ENCODE measurements at places on chromosomes 6 and 20.

GRCh38 chr6:169556758-169557548 lies 144.9 kb downstream of the WDR27 start:
- no peak for DNase-seq

DNA sequence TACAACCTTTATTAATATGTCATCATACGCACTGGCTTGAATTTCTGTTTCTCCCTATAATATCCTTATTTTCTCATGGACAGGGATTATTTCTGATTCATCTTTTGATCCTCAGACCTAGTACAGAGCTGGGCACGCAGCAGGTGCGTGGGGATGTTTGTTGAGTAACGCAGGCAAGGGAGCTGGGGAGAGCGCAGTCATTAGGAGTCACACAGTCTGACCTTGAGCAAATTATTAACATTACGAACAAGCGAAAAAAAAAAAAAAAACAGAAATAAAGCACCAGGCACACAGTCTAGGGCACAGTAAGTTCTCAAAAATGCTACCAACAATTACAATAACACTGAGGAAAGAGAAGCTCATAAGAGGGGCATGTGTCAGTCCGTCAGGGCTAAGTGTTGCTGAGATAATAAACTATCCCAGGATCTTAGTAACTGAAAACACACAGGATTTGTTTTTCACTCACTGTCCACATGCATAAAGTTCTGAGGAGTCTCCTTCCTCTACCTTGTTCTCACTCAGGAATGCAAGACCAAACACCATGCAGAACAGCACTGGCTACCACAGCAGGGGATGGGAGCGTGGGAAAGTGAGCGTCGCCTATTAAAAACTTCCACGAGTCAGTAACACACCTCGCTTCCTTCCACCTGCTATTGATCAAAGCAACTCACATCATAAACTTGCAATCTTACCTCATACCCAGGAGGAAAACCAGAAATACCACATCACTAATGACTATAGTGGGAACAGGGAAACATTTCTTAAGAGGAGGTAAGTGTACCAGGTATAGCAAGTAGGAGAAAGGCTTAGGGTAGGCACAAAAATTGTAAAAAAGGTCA lies 56.9 kb downstream of the PDE10A start:
- no peak for DNase-seq

- peak; percentile 48 for DNase-seq
Measured at GRCh38 chr20:19750907-19751636, 7.0 kb upstream of the RIN2 start.

GRCh38 chr6:163599136-163599535 lies 184.6 kb downstream of the QKI start:
- no peak for DNase-seq

DNA sequence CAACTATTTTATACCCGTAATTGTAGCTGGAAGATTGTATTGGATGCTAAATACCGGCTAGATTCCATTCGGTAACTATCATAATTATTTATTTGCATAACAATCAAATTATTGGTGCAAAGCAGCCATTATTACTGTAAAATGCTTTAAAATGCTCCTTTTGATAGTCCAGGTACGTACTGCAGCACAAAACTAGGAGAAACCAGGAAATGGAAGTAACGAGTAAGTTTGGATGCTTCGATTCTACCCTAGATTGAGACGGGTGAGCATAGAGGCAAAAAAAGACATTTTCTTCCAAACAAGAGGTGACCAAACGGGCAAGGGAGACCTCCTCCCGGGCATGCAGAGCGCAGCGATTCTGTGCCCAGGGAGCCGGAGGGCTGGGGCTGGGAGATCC lies 469 bp upstream of the XRN2 start:
- DNase-seq, result no peak

GRCh38 chr20:15859061-15859460 lies 714.2 kb downstream of the KIF16B start:
- DNase-seq, result no peak

DNA sequence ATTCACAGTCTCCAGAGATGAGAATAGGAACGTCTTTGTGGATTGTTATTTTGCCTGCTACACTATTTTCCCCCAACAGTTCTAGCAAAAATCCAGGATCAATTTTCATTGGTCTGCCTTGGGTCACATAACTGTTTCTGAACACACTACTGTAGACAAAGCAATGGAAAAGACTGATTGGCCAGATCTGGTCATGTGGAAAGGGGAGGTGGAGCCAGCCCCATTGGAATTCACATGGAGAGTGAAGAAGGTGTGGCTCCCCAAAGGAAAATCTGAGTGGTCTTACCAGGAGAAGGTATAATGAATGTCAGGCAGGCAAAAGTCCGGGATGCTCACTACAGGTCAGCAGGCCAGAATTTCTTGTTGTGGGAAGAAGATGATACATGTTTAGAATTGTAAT lies 9.5 kb upstream of the TP53RK start:
- no peak for DNase-seq

- DNase-seq, result no peak
Measured at GRCh38 chr6:158039178-158039557, 57.5 kb downstream of the SYNJ2 start.

- DNase-seq, result no peak
Measured at GRCh38 chr6:47879015-47879414, 97.2 kb downstream of the OPN5 start.

DNA sequence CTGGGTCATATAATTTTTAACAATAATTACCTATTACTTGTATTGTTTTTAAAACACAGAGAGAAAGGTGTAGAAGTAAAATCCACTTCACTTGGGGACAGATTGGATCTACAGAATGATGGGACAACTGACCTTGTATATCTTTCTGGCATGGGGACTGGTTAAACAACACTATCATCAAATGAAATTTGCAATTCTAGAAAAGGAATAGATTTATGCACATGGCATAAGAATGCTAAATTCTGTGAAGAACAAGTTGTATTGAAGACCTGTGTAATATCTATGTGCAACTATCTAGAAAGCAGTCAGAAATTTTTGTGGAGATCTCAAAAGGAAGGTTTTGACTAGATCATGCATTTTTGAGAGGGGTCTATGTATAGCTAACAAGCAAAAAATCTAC lies 106.3 kb upstream of the BMP5 start:
- DNase-seq, result no peak

DNA sequence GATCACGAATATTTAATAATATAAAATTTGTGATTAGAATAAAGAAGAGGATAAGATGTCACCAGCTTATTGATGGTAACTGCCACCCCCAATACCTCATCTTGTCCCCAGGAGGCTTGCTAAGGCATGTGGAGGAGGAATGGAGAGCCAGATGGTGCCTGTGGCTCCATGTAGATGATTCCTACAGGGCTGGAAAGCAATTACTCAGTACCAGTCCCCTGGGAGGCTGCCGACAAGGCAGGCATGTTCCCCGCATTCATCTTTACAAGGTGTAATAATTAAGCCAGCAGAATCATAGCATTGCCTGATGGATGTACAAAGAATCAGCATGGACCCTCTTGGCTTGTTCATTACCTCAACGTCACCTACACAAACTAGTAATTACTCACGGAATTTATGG lies 155.3 kb downstream of the PLCB1 start:
- DNase-seq, result no peak

DNA sequence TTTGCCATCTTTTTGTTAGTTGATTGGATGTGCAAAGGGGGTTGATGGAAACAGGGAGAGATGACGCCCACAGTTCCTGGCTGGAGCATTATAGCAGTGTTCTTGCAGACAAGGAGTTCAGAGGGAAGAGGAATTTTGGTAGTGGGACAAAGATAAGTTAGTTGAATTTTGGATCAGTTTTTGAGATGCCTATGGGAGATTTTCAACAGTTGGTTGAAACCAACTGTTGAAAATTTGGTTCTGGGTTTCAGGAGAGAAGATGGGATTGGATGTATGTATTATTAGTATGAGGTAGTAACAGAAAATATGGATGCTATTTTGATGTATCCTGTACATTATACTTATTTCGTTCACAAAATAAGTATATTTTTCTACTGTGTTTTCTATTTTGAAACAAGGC lies 274.2 kb downstream of the CDKAL1 start:
- DNase-seq, result no peak

GRCh38 chr6:113122060-113122459 lies 735.1 kb upstream of the MARCKS start:
- no peak for DNase-seq

DNA sequence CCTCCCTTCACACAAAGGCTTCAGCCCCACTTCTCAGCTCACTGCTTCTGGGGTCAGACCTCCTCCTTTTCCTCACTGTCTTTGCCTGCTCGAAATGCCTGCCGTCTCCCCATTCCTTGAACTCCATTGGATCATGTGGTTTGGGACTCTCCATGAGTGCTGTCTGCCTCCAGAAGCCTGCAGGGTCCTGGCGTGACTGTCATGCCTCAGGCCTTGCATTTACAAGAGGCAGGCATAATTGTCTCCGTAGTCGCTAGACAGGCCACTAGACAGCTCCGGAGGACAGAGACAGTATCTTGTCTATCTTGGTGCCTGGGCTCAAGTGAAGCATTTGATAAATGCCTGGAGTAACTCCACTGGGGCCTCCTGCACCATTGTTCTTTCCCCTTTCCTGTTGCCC lies 15.3 kb downstream of the PNLDC1 start:
- no peak for DNase-seq

Data from stimulated activated naive B cell treated with anti-CD40 and anti-IgM and Interleukin-4, amounts not matched to agents 10 μg/mL and 1 μg/mL and 100 μg/mL, for 72 hours (primary cell).